ENCODE measurements at places on chromosomes 1 and 21.

GRCh38 chr21:16020878-16021277 is 291.1 kb downstream of the USP25 start:
- no peak for DNase-seq

- DNase-seq: no peak
These were observed 8.8 kb downstream of the SMYD2 start for GRCh38 chr1:214289574-214290272.

DNA sequence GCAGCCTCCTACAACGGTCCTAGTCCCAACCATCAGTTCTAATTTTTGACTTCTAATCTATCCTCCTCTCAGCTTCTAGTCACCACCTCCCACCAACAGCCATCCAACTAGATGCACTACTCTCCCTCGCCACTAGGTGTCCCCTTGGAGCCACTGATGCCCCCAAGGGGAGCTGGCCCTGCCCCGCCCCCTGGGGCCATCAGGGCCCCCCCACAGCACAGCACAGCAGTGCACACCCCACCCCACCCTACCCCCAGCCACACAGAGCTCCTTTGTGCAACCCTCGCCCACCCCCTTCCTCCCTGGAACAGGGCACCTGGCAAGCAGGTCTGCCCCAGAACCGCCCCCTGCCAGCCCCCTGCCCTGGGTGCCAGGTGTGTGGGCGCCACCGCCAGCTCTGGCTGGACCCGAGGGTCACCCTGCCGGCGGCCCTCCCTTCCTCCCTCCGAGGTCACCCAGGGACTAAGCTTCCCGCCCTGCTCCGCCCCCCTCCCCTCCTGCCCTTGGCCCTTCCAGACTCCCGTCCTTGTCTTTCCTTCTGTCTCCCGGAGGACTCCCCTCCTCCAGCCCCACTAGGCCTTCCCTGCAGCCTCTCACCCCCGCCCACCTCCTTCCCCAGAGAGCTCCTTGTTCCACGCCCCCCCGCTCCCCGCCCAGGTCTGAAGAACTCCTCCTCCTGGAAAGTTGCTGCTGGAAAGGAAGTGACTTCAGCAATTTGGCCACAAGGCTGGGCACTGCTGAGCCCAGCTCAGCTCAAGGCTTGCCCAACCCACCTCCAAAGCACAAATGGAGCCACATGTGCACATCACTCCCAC is 47.0 kb downstream of the AHDC1 start:
- peak; percentile 62 for DNase-seq

DNA sequence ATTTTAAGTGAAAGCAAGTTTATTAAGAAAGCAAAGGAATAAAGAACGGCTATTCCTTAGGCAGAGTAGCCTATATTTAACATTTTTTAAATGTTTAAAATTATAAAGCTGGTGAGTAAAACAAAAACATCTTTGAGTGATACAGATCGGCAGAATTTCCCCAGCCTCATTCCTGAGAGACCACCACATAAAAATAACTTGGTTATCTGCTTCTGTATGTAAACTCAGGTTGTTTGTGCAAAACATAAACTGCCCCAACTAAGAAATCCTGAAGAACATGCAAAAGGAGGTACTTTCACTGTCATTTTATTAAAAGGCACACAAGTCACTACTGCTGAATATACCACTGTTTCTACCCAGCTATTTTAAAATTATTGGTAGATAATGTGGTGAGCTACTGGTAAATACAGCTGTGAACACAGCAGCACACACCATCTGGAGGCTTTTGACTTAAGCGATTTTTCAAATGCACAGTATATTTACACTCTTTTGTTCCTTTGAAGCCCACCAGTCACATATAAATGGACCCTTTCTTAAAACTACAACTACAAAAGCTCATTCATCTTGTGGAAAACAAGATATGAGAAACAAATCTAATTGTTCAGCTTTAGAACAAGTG is 119.3 kb downstream of the RERE start:
- no peak for DNase-seq

GRCh38 chr1:88609051-88609450 is 75.0 kb upstream of the PKN2 start:
- DNase-seq: no peak

DNA sequence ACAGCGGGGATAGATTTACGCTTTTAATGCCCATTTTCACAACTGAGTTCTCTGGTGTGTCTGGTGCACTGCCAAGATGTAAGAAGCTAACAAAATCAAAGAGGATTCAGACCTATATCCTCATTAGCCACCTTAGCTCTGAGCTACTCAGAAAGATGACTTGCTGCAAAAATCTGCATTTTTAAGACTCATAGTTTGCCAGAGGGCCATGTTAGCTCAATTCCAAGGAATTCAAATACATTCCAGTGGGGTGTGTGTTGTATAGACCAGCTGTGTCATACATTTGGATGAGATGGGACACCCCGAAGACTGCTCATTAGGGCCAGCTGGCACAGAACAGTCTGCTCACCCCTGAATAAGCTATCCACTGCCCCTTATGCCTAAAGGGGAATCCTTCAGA is 8.9 kb downstream of the DENND2D start:
- DNase-seq: no peak

- DNase-seq: no peak
These were observed 90.2 kb upstream of the NGF start for GRCh38 chr1:115428256-115428655.

- no peak for DNase-seq
These were observed 8.7 kb downstream of the ITLN1 start for GRCh38 chr1:160876311-160876710.

DNA sequence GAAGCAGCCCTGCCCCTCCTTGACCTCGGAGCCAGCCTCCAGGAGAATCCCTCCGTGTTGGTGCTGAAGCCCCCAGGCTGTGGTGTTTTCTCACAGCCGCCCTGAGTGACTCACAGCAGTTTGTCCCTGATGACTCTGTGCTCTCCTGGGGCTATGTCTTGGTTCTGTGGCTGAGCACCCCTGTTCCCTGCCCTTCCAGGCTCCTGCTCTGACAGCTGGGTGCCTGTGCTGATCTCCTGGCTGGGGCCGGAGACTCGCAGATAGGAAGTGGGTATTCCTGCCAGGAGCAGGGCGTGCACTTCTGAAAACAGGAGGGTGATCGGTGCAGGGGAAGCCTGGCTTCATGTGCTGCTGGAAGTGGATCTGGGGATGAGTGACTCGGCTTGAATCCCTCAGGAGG is 34.5 kb downstream of the POFUT2 start:
- no peak for DNase-seq

DNA sequence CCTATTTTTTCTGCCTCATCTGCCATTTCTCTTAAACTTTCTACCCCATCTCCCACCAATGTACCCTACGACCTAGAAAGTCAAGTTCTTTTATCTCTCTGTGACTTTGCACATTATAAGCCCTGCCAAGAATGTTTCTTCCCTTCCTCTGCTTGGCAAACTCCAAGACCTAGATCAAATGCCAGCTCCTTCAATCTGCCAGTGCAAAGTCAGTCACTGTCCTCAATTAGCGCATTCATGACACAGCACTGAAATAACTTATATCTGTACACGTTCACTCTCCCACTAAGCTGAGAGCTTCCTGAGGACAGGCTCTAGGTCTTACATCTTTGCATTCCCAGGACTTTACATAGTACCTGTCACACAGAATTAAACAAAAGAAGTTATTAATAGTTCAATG is 21.4 kb upstream of the LSM10 start:
- DNase-seq: no peak

GRCh38 chr21:33128538-33128937 is 58.6 kb downstream of the OLIG1 start:
- DNase-seq: no peak

DNA sequence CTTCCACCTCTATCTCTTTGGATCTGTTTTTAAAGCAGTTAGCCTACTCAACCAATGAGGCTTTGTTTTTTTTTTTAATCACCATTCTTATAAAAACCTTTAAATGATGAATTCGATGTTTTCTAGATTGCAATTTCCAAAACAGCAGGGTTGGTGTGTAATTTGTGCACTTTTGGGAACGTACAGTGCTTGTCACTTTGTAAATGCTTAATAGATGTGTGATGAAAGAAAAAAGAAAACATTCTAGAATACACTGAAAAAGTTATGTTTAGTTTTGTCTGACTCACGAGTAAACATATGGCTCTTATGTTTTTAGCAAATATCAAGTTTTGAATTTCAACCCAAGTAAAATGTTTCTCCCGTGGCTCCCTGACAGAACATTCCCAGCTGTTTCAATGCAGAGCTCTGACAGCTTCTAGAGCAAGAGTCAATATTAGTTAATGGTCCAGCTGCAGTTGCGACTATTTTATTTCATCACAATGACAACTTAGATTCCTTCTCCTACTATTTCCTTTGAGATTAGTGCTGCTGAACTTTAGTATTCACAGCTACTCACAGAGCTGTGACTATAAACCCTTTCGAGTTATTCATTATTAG is 362.5 kb upstream of the ADAMTS5 start:
- DNase-seq: no peak

- no peak for DNase-seq
These were observed 28.1 kb downstream of the DAP3 start for GRCh38 chr1:155717041-155717440.

- no peak for DNase-seq
These were observed 86.9 kb downstream of the MPZL1 start for GRCh38 chr1:167808690-167809089.

DNA sequence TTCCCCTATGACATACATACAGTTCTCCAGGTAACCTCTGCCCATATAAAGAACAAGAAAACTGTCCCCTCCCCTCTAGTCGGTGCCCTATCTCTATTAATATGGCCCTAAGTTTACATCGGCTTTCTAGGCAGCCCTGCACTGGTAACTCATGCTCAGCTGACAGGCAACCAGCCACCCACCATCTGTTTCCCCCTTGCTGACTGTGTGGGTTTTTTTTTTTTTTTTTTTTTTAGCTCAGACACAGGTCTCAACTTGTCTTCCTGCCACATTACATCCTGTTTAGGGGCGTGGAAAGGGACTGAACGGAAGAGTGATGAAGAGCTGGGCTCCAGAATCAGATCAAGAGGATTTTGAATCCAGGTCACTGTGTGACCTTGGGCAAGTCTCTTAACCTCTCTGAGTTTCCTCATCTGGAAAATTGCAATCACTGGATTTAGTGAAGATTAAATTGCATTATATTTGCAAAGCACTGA is 14.0 kb downstream of the LAPTM5 start:
- DNase-seq: peak; percentile 9

DNA sequence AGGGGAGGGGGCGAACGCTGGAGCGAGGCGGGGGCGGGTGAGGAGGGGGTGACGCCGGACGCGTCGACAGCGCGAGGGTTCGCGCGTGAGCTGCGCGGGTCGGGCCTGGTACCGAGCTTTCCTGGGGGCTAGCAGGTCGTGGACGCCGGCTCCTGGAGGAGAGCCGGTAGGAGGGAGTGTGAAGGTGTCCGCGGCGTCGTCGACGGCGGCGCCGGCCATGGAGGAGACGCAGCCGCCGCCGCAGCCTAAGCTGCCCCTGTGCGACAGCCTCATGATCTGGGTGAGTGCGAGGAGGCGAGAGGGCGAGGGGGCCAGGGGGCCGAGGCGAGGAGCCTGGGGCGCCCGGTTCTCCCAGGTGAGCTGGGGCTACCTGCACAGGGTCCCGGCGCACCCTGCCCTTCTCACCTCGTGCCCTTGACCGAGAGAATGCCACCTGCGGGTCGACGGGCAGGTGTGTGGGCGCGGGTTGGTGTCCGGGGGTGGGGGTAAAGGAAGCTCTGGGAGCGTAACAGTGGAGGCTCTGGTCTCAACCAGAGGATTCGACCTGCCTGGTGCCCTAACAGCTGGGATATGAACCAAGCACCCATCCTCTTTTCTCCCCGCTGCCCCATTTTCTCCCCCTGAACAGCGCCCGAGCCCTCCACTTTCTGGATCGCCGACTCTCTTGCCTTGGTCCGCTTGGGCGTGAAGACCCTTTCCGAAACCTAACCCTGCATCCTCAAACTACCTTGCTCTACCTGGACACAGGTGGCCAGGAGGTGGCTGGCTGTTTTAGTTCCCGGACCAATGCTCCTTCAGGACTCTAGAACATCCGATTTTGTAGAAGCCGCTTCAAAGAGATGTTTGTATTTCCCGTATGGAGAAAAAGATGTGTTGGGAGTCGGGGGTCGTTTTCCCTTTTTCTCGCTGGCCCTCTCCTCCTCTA is at the start of gene HOOK1:
TSS of gene HOOK1 (plus strand) at position 49 of the 925 bp plus-strand sequence. CDS start at position 218, 169 bp downstream.
- no peak for DNase-seq

DNA sequence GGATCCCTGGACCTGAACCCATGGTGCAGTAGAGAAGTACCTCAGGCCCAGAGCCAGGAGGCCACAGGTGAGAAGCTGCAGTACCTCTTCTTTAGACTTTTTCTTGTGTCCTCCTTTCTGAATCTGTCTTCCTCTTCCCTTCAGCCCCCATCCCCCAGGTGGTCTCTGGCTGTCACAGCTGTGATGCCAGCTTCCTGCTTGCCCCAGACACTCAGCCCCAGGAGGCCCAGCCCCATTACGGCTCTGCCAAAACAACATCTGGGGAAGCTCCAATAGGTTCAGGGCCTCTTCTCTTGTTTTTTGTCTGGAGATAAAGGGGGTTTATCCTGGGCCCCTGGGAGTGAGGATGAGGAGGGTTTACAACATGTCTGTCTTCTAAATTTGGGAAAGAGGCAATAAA is 9.5 kb upstream of the BTG2 start:
- DNase-seq: no peak

- no peak for DNase-seq
These were observed 11.4 kb downstream of the MAGI3 start for GRCh38 chr1:113401728-113402127.
